ENCODE measurements at places on chromosomes 7 and 10.
A peak's percentile ranks its signal among the peaks of the same experiment; 100 is the strongest.

- DNase-seq = peak; percentile 54
These were observed 60.6 kb upstream of the DNAAF5 start for GRCh38 chr7:665736-666453.

- no peak for DNase-seq
These were observed 84.9 kb downstream of the CHRM2 start for GRCh38 chr7:136953386-136953785.

- DNase-seq = peak; percentile 97
These were observed at the start of gene ATP6V1F for GRCh38 chr7:128862571-128863432. Gene ATP6V1F, plus strand, starts transcription at chr7:128862856. Its CDS starts 49 bp downstream, at chr7:128862905.

GRCh38 chr10:72322280-72323058, 32.2 kb downstream of the DNAJB12 start:
- no peak for DNase-seq

GRCh38 chr10:69474742-69475432, 23.6 kb downstream of the TSPAN15 start:
- DNase-seq = no peak

- no peak for DNase-seq
These were observed 110.2 kb downstream of the PTEN start for GRCh38 chr10:87973635-87974034.

- no peak for DNase-seq
These were observed 102.5 kb downstream of the PCLO start for GRCh38 chr7:83060218-83060617.

DNA sequence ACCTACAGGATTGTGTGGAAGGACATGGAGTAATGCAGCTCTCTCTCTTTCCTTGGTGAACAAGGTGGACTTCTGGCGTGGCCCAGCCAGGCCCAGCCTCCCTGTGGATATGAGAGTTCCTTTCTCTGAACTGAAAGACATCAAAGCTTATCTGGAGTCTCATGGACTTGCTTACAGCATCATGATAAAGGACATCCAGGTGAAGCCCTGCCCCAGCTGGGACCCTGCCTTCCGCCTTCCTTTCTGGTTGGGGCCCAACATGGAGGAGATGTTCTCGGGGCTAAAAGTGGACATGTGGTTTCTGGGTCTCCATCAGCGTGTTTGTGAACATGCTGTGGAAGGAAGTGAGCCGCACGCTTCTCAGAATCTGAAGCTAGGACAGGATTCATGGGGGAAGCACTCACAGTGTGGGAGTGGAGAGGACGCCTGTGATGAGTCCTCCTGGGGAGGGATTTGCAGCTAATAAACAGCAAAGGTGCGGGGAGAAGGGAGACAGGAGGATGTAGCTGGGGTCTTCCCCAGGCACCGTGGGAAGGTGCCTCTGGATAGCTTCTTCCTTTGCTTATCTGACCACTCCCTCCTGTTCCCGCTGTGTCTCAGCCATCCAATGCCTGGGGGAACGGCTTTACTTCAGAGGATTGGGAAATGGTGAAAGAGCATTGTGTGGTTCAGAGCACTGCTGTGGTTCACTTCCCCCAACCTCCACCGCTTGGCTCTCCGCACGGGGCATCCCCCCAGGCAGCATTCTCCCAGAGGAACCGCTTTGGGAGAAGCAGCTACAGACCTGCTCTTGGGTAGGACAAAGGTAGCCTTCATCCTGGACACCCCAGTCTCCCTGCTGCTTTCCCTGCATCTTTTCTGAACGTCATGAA, 5.5 kb downstream of the CPA5 start:
- no peak for DNase-seq

DNA sequence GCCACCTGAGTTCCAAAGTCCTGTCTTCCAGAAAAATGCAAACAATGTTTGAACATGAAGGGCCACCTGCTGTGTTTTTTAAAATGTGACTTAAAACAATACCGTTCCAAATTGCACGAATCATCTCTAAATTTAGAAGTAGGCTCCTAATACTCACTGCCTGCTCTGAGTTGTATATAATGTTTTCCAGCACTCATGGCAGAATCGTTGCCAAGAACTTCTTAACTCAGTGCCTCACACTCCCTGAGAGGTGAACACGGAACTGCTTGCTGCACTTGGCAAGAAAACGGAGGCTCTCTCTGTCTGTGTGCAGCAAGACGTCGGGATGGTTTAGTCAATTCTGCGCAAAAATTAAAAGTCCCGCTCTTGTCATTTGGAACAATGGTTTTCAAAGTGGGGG, 757.3 kb upstream of the AUTS2 start:
- DNase-seq = no peak

Measured in G401 (cell line).